ENCODE measurements at places on chromosomes 13 and 19.
A peak's percentile ranks its signal among the peaks of the same experiment; 100 is the strongest.

GRCh38 chr13:71877256-71877653, 10.3 kb upstream of the DACH1 start:
- no peak for DNase-seq

DNA sequence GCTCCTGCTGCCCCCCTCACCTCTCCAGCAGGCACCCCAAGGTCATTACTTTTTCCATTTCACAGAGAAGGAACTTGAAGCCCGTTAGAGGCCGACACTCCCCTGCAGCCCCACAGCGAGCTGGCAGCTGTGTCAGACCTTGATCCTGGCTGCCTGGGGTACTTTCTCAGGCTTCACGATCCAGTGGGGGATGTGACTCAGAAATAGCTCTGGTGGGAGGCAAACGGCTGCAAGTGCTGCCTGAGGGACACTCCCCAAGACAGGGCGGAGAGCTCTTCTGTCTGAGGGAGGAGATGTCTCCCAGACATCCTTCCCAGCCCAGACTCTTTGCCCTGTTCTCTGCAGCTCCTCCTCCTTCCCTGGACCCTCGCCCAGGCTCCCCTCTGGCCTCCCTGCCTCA, 4.8 kb downstream of the TSKS start:
- no peak for DNase-seq

DNA sequence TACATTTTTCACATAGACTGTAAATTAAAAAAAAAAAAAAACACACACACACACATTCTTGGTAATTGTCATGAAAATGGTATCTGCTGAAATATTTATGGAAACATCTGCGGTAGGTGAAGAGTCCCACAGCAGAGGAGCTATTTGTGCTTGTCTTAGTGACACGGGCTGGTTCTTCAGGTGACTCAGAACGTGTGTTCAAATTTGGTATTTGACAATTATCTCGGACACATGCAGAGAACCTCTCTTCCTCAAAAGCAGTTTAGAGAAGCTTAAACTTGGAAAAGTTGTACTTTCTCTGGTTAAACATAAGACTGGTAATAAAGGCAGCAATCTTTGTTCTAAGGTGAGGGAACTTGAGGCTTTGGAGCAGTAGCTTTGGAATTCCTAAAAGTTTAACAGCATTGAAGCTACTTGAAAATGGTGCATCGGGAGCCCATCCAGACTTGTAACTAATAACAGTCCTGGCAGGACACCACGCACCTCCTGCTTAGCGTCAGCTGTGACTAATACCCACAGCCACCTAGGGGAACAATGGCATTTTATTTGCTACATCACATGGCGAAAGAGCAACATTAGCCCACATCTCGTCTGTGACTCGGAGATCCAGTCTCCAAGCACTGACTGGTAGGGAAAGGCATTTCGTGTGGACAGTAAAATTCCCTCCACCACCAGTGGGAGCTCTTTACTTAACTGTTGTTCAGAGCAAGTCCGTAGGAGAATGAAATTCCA, 1505.1 kb upstream of the SLC10A2 start:
- no peak for DNase-seq

DNA sequence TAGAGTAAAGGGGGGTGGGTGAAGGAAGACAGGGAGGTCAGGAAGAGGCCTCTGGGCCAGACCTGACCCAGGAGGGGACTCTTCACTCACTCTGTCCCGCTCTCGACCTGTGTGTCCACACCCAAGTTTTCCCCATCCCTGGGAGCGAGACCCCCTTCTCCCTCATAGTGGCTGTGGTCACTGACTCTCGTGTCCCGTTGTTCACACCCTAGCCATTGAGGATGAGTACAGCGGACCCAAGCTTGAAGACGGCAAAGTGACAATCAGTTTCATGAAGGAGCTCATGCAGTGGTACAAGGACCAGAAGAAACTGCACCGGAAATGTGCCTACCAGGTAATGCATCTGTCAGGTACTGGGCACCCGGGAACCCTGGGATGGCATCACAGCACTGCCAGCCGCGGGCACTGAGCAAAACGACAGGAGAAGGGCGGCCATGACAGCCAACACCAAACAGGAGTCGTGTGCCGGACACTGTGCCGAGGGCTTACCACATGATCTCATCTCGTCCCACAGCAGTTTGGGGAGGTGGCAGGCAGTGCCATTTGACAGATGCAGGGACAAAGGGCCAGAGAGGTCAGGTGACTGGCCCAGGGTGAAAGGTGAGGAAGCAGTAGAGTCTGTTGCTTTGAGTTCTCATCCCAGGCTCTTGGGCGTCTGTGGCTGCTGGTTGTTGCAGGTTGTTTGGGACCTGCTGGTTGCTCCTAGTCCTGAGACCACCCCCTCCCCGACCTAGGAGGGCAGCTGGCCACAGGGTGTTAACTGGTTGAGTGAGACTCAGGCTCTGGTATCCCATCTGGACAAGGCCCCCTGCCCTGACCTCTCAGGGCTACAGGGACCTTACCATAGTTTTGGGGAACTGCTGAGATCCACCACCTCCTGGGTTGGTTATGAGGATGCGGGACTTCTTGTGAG, 29.6 kb downstream of the PPP5C start:
- DNase-seq = no peak

GRCh38 chr19:33286899-33287298, 15.4 kb downstream of the CEBPA start:
- DNase-seq = no peak

GRCh38 chr19:42290523-42291434, 11.2 kb upstream of the PRR19 start:
- DNase-seq = no peak

- peak; percentile 72 for DNase-seq
Measured at GRCh38 chr19:6108721-6109633, 1.3 kb downstream of the RFX2 start.

- no peak for DNase-seq
Measured at GRCh38 chr13:57739543-57740190, 108.1 kb downstream of the PCDH17 start.

GRCh38 chr19:12788682-12789097, 2.6 kb upstream of the JUNB start:
- DNase-seq = peak; percentile 92

- DNase-seq = peak; percentile 85
Measured at GRCh38 chr13:113724780-113725315, 34.2 kb upstream of the TMEM255B start.

DNA sequence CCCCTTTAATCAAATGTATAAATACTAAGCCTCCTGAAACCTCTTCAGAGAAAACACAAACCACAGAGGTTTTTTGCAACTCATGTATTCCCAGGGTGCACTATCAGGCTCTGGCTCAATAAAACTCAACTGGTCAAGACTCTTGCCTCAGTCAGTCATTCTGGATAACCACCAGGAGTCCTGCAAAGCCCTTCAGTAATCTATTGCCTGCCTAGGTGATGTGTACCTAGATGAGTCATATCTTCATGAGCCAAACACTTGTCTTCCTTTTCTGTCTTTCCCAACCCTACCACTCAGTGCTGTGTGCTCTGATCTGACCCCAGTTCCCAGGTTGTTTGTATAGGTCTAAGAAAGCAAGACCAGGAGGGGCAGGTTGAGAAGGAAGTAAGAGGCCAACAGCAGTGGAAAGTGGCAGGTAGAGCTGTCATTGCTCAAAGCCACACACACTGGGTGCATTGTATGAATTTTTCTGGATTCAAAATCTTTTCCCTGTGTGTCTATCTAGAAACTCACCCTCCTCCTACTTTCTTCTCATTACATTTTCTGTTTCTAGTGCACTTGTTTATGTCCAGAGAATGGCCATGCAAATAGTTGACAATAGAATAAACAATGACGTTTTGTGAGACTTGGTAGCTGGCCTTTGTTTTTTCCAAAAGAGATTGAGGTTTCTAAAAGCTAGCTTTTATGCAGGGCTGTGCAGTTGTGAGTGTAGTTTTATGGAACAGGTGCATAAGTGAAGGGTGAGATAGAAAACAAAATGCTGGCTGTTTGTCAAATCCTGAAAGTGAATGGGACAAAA, 48.1 kb downstream of the PSG1 start:
- no peak for DNase-seq

- DNase-seq = no peak
Measured at GRCh38 chr13:45257638-45258333, 56.9 kb upstream of the KCTD4 start.

GRCh38 chr13:113758651-113759524, at the start of gene TMEM255B:
Gene TMEM255B, plus strand, starts transcription at chr13:113759226. Its CDS starts 44 bp downstream, at chr13:113759270.
- peak; percentile 92 for DNase-seq
